ENCODE measurements at places on chromosomes 2 and 18.

- DNase-seq: no peak
Measured at GRCh38 chr2:53231908-53232307, 535.7 kb upstream of the CHAC2 start.

DNA sequence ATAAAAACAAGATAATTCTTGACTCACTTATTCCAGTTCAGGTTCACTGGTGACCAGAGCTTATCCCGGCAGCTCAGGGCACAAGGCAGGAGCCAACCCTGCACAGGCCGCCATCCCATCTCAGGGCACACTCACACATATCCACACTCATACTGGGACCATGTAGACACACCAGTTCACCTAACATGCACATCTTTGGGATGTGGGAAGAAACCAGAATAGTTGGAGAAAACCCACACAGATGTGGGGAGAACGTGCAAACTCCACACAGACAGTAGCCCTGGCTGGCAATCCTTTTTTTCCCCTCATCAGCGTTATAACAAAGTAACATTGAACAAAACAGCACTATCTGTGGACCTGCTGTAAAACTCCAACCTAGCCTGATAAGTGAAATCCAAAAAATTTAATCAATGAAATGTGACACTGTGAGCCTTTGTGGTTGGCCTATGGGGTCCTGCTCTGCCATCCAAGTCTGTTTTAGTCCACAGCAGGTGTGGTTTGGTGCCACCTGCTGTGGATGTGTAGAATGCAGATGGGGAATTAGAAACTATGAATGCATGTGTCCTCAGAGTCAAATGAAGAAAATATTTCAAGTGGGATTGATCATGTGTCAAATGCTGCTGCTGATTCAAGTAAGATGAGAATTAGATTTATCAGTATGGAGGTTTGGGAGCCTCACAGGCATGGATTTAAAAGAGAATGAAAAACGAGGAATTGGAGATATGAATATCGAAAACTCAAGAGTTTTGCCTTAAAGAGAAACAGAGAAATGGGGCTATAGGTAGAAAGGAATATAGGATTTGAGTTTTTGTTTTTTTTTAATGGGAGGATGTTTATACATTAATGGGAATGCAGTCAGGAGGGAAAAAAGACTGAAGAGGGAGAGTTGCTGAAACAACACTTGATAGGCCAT is 47.0 kb downstream of the UGP2 start:
- peak; percentile 32 for DNase-seq

DNA sequence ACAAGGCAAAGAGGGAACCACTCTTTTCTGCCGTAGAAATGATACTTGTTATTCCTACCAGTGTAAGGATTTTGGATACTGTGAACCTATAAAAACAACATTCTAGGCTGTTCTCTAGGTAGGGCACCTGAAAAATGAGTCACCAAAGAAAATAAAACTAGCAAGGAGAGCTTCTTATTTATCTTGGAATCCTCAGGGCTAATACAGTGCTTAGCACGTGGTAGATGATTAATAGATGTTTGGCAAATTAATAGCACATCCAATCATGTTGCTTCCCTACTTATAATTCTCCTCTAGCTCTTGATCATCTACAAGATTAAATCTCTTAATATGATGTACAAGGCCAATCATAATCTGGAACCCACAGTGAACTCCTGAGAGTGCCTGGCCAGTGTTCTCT is 73.1 kb downstream of the AAK1 start:
- no peak for DNase-seq

DNA sequence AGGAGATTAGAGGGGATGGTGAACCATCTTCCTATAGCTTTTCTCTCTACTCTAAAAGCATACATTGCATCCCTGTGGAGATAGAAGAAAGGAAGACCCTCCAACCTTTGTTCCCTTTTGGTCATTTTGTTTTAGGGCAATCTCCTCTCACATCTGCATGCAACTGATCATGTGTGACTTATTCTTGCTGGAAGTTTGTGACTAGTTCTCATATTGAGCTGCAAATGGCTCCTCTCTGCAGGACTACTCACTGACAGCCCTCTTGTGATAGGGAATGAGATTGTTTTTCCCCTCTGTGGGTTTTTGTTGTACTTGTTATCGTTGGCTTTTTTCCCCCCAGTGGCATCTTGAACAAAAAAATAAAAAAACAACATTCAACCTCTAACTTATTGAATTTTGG is 416.0 kb upstream of the CNTNAP5 start:
- no peak for DNase-seq

DNA sequence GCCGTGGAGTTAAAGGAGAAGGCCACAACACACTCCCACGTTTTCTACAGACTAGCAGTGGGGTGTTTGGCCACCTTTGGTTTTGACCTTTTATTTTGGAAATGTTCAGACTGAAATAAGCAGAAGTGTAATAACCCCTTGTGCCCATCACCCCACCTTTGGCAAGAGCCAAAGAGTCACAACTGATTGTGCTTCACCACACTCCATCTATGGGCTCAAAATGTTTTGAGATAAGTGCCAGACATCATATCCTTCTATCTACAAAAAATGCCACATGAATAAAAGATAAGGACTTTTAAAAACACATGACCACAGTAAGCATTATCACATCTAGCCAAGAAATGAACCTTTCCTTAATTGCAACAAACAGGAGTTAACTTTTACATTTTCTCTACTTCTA is 9.9 kb upstream of the GPR35 start:
- DNase-seq: no peak

DNA sequence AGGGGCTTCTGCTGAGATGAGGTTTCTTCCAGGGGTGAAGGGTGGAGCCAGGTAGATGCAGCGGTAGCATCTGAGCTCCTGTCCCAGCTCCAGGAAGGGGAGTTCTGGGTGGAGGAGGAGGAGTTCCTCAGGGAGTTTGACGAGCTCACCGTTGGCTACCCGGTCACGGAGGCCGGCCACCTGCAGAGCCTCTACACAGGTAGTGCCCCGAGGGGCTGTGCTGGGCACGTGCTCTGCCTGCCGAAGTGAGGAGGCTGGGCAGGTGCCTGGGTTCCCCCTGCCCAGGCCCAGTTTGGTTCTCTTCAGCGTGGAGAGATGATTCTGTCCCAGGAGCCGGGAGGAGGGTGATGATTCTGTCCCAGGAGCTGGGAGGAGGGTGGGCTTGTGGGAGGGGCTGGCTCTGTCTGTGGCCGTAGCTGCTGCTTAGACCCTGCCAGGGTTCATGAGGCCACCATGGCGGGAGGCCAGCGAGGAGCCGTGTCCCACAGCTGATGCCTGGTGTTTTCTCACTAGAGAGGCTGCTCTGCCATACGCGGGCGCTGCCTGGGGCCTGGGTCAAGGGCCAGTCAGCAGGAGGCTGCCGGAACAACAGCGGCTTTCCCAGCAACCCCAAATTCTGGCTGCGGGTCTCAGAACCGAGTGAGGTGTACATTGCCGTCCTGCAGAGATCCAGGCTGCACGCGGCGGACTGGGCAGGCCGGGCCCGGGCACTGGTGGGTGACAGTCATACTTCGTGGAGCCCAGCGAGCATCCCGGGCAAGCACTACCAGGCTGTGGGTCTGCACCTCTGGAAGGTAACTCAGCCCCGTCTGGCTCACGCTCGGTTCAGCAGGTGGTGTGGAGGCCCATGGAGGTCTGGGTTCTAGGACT is 8.2 kb downstream of the CAPN10 start:
- no peak for DNase-seq

DNA sequence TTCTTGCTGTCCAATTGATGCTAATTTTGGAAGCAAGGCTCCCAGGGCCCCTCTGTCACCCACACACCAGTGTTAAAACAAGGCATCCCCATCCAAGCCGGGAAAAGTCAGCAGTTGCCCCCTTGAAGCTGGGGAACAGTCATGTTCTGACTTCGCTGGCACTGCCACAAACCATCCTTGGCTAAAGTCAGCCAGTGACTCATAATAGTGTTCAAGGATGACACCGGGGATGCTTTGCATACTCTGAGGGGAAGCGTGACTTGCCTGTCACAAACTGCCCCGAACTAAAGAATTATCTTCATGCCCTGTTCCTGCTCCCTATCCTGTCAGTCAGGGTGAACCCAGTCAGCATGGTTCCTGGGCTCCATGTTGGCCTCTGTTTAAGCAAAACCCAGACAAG is 37.0 kb downstream of the TGFA start:
- DNase-seq: no peak

- no peak for DNase-seq
Measured at GRCh38 chr2:6723865-6724604, 141.7 kb downstream of the CMPK2 start.

DNA sequence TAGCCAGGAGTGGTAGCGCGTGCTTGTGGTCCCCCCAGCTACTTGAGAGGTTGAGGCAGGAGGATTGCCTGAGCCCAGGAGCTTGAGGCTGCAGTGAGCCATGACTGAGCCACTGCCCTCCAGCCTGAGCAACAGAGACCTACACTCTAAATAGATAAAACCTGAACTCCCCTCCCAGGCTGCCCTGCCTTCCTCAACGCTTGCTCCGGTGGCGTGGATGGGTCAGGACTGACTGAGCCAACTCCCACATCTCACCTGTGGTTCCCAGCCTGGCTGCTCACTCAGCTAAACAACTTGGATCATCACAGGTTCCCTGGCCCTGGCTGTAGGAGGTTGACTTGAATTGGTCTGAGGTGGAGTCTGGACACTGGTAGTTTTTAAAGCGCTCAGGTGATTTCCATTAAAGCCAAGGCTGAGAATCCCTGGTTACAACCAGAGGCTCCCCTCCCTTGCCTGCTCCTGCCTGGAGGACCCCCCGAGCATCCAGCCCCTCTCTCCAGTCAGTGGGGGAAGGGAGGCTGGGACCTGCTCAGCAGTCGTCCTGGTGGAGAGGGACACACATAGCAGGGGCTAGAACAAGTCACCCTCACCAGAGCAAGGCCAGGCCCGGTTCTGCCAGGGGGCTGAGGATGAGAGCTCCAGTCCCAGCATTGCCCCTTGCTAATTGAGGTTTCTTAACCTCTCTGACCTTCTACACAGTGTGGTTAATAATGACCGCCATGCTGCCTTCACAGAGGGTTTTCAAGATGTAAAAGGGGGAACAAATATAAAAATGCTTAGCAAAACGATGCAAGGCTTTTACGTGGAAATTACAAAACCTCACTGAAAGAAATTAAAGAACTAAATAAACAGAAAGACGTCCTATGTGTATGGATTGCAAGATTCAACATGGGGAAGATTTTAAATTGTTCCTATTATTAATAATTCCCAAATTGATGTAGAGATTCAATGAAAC is 46.9 kb upstream of the TAF1B start:
- DNase-seq: no peak

DNA sequence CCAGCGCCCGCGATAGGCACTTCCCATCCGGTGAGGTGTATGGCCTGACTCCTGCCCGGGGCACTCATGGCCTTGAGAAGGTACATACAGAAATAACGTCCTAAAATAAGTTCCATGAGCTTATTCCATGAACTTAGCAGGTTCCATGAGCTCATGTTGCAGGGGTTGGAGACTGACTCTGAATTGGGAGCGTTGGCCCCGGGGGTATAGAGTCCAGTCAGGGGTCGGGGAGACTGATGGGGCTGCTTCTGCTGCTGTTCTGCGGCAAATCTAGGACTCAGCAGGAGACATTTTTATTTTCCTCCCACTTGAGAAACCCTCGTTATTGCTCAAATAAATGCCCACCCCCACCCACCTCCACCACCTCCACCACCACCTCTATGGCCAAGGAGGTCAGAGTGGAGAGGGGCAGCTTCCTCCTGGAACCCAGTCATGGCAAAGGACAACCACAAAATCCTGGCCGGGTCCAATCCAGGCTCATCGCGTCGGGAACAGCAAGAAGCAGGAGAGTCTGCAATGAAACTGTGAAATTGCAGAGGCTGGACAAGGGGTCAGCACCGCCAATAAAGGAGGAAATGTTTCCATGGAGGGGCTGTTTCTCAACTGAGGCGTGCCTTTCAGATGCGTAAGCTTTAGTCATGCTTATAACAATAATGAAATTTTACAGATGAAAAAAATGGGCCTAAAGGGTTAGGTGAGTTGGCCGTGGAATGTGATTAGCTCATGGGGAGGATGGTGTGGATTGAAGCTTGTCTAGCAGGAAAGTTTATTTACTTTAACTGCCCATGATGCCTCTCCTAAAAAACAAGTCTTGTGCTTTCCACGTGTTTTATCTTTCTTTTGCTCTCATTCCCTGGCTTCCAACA is 136.6 kb upstream of the ALKAL2 start:
- DNase-seq: no peak

DNA sequence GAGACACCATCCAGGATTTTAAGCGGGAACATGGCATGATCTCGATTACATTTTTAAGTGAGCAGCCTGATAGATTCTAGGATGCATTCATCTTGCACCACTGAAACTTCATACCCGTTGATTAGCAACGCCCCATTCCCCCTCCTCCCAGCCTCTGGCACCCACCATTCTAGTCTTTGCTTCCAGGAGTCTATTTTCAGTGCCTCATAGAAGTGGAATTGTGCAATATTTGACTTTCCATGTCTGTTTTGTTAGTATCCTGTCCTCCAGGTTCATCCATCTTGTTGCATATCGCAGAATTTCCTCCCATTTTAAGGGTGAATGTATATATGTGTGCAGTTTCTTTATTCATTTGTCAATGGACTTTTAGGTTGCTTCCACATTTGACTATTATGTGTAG is 20.9 kb upstream of the SLC66A3 start:
- DNase-seq: no peak

GRCh38 chr2:238574490-238575271 is 148.0 kb downstream of the ASB1 start:
- no peak for DNase-seq

- DNase-seq: peak; percentile 59
Measured at GRCh38 chr2:170930131-170930990, 1.3 kb downstream of the GORASP2 start.

DNA sequence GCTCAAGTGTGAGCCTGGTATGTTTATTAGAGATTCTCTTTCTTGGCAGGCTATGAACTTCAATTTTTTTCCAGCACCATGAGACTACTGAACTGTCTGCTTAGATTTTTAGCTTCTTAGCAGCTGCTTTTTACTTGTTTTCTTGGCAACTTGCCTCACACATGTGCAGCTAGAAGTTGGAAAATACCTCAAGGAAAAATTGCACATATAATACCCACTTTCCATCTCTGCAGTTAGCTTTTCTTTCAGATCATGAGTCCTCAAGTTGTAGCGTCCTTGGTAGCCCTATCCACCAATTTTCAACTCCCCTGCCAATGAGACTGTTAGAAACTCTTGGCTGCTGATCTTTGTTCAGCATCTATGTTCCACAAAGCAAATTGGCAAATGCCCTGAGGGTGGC is 302.1 kb downstream of the HRH4 start:
- DNase-seq: no peak

GRCh38 chr2:42744545-42745082 is 19.3 kb downstream of the OXER1 start:
- DNase-seq: no peak

DNA sequence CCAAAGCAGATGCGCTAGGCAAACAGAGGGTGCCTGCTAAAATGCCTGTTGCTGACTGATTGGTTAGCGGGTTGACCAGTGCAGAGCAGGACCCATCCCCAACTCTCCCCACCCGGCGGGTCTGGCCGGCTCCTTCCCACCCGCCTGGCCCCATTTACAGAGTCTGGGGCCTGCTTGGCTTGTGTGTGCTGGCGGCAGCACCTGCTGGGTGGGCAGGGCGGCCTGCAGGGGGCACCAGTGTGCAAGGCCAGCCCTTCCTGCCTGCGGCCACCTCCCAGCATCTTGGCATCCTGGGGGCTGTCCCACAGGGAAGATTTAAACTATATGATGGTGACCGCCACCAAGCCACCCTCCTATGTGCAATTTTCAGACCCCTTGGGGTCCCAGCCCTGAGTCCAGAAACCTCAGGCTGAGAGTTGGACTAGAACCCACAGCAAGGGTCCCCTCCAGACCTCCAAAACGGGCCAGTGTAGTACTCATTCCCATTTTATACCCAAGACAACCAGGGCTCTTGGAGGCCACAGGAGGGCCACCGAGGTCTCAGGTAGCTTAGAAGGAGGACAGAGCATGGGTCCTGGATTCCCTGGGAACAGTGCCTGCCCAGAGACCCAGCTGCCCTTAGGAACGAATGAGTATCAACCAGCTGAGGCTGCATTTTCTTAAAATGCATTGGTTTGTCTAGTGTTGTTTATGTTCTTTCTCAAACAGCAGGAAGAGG is 173.6 kb downstream of the SMAD7 start:
- peak; percentile 71 for DNase-seq
